Panc1 (cell line): ENCODE measurements at places on chromosomes 1 and 21.

GRCh38 chr1:246572785-246573184 is 6.5 kb downstream of the CNST start:
- no peak for DNase-seq

- no peak for DNase-seq
Measured at GRCh38 chr1:206575894-206576737, 36.1 kb downstream of the EIF2D start.

DNA sequence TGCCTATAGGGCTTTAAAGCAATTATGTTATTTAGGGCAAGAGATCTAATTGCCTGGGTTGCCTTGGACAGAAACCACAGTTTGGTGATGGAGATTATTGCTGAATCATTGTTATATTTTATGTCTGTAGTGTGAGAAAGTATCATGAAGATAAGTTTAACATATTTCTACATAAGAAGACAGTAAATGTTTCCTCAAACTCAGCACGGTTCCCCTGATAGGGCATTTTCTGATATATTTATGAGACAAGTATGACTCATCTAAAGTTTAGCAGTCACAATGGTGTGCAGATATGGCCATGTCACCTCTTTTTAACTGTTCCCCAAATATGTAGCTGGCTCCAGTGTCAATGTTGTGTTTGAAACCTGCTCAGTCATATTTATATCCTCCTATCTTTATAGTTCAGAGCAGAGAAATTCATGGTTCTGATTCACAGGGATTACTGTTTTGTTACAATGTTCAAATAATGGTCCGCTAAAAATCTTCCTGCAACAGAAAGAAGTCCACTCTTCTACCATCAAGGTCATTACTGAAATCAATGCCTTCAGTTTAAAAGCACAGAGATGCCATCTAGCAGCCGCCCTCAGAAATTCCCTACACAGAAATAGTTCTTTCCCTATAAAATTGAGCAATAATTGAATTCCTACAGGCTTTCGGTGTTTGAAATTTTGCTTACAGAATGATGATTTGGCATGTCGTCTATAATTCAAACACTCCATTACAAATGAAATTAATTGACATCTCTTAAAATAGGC is 3.7 kb downstream of the OLFM3 start:
- DNase-seq: no peak

DNA sequence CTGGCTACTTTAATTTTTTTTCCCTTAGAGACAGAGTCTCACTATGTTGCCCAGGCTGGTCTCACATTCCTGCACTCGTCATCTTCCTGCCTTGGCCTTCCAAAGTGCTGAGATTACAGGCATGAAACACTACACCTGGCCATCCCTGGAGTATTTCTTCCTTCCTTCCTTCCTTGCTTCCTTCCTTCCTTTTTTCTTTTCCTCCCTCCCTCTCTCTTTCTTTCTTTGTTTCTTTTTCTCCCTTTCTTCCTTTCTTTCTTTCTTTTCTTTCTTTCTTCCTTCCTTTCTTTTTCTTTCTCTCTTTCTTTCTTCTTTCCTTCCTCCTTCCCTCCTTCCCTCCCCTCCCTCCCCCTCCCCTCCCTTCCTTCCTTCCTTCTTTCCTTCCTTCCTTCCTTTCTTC is 46.4 kb upstream of the PM20D1 start:
- no peak for DNase-seq
